A549 treated with ZK216348 at 1 μM for 4 hours (cell line): ENCODE measurements at places on chromosomes 16 and 17. TPM values are rescaled to one million over a fixed set of nuclear protein-coding genes. Genes with fewer than 3 reads are reported as not detected.

The NPIPB13 gene
- total RNA-seq: 0.62 to 3.6 TPM (median 2.0 TPM) in 5 replicates

The TNFRSF17 gene
- total RNA-seq: not detected in 5 replicates

The VAC14 gene
- 23.7 to 35.4 TPM (median 34.3 TPM) in 5 replicates for total RNA-seq

The SAMD14 gene
- total RNA-seq: 0.37 to 0.61 TPM (median 0.51 TPM) in 5 replicates

The CRYM gene
- 1.5 to 2.3 TPM (median 1.6 TPM) in 5 replicates for total RNA-seq

The RRAD gene
- 12.7 to 26.2 TPM (median 19.9 TPM) in 5 replicates for total RNA-seq

The KRT25 gene
- not detected in 5 replicates for total RNA-seq

The CNGB1 gene
- 0.22 to 0.33 TPM (median 0.29 TPM) in 4 of 5 replicates, not detected in the other for total RNA-seq

The CMC2 gene
- 114 to 132 TPM (median 120 TPM) in 5 replicates for total RNA-seq

The OR3A2 gene
- total RNA-seq: not detected in 5 replicates

The ARHGAP23 gene
- total RNA-seq: 42.1 to 70.8 TPM (median 62.8 TPM) in 5 replicates

The TP53TG3 gene
- 0.39 to 0.70 TPM (median 0.55 TPM) in 3 of 5 replicates, not detected in the others for total RNA-seq

The ITGAD gene
- 0.04 TPM in 1 of 5 replicates, not detected in the others for total RNA-seq

The KRT20 gene
- 0.18 to 0.61 TPM (median 0.31 TPM) in 5 replicates for total RNA-seq

The SLC6A2 gene
- total RNA-seq: 0.14 TPM in 1 of 5 replicates, not detected in the others

The LYRM9 gene
- 1.0 to 2.1 TPM (median 1.5 TPM) in 5 replicates for total RNA-seq

The CAMKK1 gene
- 17.9 to 21.0 TPM (median 20.2 TPM) in 5 replicates for total RNA-seq

The GRB7 gene
- 3.9 to 7.4 TPM (median 5.1 TPM) in 5 replicates for total RNA-seq

The SLC13A2 gene
- total RNA-seq: 0.08 to 0.20 TPM (median 0.16 TPM) in 5 replicates

The MEFV gene
- total RNA-seq: not detected in 5 replicates

The MT1F gene
- 10.7 to 22.0 TPM (median 14.6 TPM) in 5 replicates for total RNA-seq

The ZDHHC1 gene
- total RNA-seq: 3.7 to 7.1 TPM (median 5.9 TPM) in 5 replicates

The CCDC40 gene
- 4.5 to 8.1 TPM (median 7.3 TPM) in 5 replicates for total RNA-seq

The TMEM98 gene
- total RNA-seq: 39.9 to 50.2 TPM (median 49.0 TPM) in 5 replicates

The TP53TG3C gene
- 0.43 TPM in 1 of 5 replicates, not detected in the others for total RNA-seq

The PVALEF gene
- not detected in 5 replicates for total RNA-seq

The FOXC2 gene
- 2.7 to 4.0 TPM (median 3.8 TPM) in 5 replicates for total RNA-seq

The DNAI2 gene
- not detected in 5 replicates for total RNA-seq

The CACNG5 gene
- total RNA-seq: not detected in 5 replicates

The NPIPB9 gene
- 1.4 to 2.2 TPM (median 1.8 TPM) in 5 replicates for total RNA-seq

The CAPNS2 gene
- not detected in 5 replicates for total RNA-seq

The MYH13 gene
- total RNA-seq: not detected in 5 replicates

The CACNA1H gene
- total RNA-seq: 6.3 to 18.6 TPM (median 17.1 TPM) in 5 replicates

The EPOP gene
- total RNA-seq: 10.9 to 15.5 TPM (median 13.1 TPM) in 5 replicates

The PTX4 gene
- 0.14 TPM in 1 of 5 replicates, not detected in the others for total RNA-seq

The SLC52A1 gene
- 0.33 to 1.1 TPM (median 0.75 TPM) in 5 replicates for total RNA-seq

The NMT1 gene
- total RNA-seq: 151 to 428 TPM (median 168 TPM) in 5 replicates

The AANAT gene
- 0.29 to 0.51 TPM (median 0.37 TPM) in 4 of 5 replicates, not detected in the other for total RNA-seq

The AATF gene
- 112 to 144 TPM (median 125 TPM) in 5 replicates for total RNA-seq

The ESRP2 gene
- 0.06 to 0.40 TPM (median 0.15 TPM) in 5 replicates for total RNA-seq

The OR1A1 gene
- total RNA-seq: not detected in 5 replicates

The KRT33B gene
- not detected in 5 replicates for total RNA-seq

The ATP2C2 gene
- total RNA-seq: 0.09 to 0.51 TPM (median 0.19 TPM) in 4 of 5 replicates, not detected in the other

The MINK1 gene
- 39.9 to 69.8 TPM (median 63.0 TPM) in 5 replicates for total RNA-seq

The KRTAP2-3 gene
- not detected in 5 replicates for total RNA-seq

The MYH1 gene
- total RNA-seq: not detected in 5 replicates

The LPO gene
- not detected in 5 replicates for total RNA-seq

The TVP23A gene
- total RNA-seq: 0.06 to 0.21 TPM in 2 of 5 replicates, not detected in the others

The ZG16B gene
- 0.54 to 1.1 TPM (median 1.0 TPM) in 5 replicates for total RNA-seq

The METTL23 gene
- total RNA-seq: 55.9 to 69.1 TPM (median 60.4 TPM) in 5 replicates

The ICAM2 gene
- total RNA-seq: not detected in 5 replicates

The AFMID gene
- total RNA-seq: 38.2 to 46.2 TPM (median 41.3 TPM) in 5 replicates

The PSMD12 gene
- 87.2 to 131 TPM (median 95.3 TPM) in 5 replicates for total RNA-seq

The C16orf86 gene
- total RNA-seq: 0.45 TPM in 1 of 5 replicates, not detected in the others
